ENCODE measurements at places on chromosomes 7 and 10.

GRCh38 chr7:13174991-13175390, 487.6 kb downstream of the ARL4A start:
- no peak for DNase-seq

GRCh38 chr10:94403380-94404213, 1.3 kb downstream of the TBC1D12 start:
- peak; percentile 50 for DNase-seq

DNA sequence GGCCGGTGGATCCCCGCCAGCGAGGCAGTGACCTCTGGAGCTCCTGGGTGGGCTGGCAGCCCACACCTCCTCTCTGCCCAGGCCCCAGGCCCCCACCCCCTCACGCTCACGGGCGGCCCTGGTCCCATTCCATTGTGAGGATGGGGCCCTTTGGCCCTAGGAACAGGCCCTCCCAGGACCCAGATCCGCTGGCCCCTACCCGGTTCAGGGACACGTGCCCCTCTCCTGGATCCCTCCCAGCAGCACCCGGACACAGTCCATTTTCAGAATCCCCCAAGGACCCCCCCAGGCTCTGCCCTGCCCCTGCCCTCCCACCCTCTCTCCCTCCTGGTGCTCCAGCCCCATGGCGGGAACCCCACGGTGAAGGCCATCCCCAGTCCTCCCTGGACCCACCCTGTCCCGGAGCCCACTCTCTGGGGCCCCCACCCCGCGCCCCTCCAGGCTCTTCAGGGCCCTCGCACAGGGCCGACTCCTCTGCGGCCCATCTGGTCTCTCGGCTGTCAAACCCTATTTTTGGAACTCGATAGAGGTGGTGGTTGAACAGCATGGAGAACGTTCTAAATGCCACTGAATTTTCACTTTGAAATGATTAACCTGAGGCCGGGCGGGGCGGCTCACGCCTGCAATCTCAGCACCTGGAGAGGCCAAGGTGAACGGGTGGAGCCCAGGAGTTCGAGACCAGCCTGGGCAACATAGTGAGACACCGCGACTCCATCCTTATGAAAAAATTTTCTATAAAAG, 8.1 kb downstream of the ADAP1 start:
- DNase-seq: no peak

DNA sequence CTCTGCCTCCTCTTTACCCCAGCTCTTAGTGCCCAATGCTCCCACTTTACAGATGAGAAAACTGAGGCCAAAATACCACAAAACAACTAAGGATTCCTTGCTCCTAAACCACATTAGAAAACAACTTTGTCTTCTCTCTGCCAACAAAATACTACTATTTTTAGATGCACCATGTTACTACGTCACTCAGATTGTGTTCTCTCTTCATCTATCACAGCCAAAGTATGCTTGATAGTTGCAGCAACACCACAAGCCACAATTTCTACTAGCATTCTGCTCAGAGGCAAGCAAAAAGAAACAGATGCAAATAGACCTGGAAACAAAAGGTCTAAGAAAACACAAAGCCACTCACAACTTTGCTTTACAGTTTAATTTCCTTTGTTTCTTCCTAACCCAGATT, 3.3 kb upstream of the PDE1C start:
- DNase-seq: no peak

- no peak for DNase-seq
Measured at GRCh38 chr10:11639849-11640764, 28.7 kb upstream of the USP6NL start.

- DNase-seq: peak; percentile 44
Measured at GRCh38 chr10:70890917-70891431, 2.6 kb upstream of the PCBD1 start.

DNA sequence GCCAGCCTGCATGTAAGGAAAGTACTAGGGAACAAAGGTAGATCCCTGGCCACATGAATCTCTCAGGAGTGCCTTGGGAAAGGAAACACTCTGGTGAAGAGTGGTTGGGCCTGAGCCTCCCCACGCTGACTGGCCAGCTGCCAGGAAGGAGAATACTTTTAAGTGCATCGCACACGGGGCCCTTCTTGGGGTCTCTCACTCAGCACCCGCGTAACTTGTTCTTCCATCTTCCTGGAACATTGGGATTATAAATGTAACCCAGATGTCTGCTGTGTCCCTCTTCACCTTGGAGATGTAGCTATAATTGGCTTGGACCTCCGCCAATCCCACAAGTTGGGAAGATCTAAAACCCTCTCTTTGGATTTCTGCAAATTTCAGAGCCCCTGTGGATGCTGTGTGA, 4.4 kb upstream of the GLI3 start:
- DNase-seq: no peak

GRCh38 chr10:132503581-132504421, 33.8 kb upstream of the INPP5A start:
- no peak for DNase-seq

DNA sequence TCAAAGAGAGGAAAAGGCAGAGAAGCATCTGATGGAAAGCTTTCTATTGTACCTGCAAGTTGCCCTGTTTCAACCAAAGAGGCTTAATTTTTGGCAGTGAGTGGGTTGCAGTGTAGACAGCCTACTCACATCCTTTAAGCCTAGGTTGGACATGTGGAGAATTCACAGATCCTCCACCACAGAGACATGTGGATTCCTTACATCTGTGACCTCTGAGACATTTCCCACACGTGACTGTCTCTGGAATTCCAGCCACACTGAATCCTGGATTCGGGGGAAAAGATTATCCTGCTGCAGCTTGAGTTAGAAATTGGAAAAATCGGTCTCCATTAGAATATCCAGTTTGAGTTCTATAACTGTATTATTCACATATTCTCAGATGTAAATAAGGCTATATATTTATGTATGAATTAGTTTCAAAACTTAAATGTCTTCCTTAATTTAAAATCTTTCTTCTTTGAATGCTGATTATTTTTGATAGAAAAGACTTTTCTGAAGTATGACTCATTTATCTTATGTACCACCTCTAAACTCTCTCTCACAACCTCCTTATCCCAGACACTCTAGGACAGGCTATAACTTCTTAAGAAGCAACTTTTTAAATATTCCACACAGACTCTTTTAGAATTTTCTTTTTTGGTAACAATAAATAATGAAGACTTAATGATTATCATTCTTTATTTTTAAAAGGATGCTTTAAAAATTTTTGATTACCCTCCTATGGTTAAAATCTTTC, 123.3 kb downstream of the TWIST1 start:
- DNase-seq: no peak

- no peak for DNase-seq
Measured at GRCh38 chr7:142913566-142913965, 20.0 kb downstream of the TRPV5 start.

DNA sequence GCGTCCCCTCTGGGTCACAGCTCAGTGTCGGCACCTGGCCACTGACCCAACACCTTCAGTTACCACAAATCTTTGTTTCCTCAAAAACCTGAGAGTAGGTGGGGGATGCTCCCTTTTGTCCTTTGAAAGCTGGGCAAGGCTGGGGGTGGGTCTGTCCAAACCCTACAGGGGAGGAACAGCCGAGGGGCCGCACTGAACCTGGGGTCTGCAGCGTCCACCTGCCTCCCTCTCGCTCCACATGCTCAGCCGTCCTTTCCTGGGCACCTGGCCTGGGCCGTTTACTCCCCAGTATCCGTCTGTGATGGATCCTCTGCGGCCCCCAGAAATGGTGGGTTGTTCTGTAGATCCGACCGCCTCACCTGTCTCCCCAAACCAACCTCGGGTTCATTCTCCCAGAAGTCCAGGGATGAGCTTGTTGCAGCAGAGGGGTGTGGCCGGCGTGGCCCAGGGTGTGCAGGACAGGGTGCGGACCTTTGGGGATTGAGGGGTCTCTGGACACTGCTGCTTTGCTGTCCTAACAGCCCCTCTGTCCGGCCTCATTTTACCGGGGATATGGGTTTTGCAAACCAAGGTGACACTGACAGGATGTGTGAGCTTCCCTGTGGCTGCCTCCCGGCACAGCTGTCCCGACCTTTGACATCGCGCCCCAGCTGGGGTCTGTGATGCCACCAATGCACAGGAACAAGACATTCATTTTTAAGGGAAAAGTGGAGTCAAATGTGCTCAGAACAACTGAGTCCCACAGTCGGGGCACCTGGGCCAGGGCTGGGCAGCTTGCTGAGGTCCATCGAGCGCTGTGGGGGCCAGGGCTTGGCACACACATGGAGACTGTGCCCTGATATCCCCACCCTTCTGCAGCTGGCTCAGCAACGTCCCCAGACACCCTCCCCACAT, 115.9 kb downstream of the VIPR2 start:
- DNase-seq: no peak

- DNase-seq: no peak
Measured at GRCh38 chr10:96666741-96667140, 53.6 kb downstream of the PIK3AP1 start.

GRCh38 chr10:11294831-11295450, 277.3 kb downstream of the CELF2 start:
- no peak for DNase-seq

- no peak for DNase-seq
Measured at GRCh38 chr7:119996634-119997033, 276.3 kb upstream of the KCND2 start.

GRCh38 chr10:131846240-131847101, 54.3 kb upstream of the PPP2R2D start:
- DNase-seq: no peak

GRCh38 chr7:133554330-133554729, 301.5 kb downstream of the EXOC4 start:
- DNase-seq: no peak

DNA sequence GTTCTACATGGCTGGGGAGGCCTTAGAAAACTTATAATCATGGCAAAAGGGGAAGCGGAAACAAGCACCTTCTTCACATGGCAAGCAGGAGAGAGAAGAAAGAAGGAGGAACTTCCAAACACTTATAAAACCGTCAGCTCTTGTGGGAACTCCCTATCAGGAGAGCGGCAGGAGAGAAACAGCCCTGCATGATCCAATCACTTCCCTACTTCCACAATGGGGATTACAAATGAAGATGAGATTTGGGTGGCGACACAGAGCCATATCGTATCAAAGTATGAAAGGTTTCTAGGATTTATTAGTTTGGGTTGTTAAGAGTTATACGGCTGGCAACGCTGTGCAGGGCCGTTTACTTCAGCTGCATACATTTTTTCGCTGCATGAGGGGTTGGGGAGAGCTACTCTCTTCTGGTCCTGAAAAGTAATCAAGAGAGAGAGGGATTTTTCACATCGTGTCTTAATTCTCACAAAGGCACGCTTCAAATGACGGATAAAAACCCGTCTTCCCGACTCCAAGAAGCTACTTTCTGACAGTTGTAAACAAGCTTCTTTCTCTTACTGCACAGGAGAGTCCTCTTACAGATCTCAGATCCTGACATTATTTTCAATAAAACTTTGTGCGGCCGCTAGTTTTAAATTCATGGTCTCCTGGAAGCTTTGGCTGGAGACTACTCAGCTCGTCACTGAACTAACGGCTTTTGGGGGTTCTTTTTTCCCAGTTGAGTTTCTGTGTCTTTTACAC, 751 bp upstream of the GTPBP10 start:
- DNase-seq: peak; percentile 70

GRCh38 chr7:101419831-101420230, 57.2 kb downstream of the COL26A1 start:
- no peak for DNase-seq

DNA sequence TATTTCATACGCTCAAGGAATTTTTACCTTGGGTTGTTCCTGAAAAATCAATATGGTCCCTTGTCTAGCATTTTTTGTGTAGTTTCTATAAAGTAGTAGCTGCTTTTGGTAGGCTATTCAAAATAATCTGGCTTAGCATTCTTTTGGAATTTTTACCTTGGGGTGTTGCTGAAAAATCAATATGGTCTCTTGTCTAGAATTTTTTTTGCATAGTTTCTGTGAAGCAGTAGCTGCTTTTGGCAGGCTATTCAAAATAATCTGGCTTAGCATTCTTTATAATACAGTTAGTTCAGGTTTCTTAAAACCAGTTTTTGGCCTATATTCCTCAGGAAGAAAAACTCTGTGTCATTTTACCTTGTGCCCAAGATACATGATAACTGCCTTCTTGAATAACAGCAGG, 301.9 kb downstream of the SUGCT start:
- no peak for DNase-seq

DNA sequence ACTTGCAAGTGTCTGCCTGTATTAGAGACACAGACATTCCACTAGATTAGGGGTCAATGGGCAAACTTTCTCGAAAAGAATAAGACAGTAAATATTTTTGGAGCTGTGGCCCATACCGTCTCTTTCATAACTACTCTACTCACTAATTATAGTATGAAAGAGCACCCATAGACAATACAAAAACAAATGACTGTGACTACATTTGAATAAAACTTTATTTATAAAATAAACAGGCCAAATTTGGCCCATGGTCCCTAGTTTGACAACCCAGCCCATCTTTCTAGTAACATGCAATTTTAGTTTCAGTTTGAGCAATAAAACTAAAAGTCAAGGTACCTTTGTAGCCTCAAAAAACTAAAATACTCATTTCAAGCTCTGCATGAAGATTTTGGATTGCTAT, 294.6 kb downstream of the PARD3 start:
- DNase-seq: no peak

DNA sequence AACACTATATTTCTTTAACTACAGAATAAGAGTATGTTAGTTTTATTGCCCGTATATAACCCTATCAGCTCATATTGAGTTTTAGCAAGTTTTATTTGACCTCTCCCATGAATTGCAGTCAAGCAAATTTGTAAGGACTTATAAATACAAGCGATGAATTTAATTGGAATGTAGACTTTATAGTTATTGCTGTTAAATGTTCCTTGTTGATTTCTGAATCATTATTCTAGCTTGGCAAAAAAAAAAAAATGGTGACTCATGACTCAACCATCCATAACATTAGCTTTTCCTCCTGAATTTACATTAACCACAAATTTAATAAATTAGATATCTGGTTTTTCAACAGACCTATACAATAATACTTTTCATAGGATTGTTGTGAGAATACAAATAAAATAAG, 334.0 kb upstream of the LRRTM3 start:
- no peak for DNase-seq

GRCh38 chr7:17472518-17472917, 174.1 kb downstream of the AHR start:
- DNase-seq: no peak

DNA sequence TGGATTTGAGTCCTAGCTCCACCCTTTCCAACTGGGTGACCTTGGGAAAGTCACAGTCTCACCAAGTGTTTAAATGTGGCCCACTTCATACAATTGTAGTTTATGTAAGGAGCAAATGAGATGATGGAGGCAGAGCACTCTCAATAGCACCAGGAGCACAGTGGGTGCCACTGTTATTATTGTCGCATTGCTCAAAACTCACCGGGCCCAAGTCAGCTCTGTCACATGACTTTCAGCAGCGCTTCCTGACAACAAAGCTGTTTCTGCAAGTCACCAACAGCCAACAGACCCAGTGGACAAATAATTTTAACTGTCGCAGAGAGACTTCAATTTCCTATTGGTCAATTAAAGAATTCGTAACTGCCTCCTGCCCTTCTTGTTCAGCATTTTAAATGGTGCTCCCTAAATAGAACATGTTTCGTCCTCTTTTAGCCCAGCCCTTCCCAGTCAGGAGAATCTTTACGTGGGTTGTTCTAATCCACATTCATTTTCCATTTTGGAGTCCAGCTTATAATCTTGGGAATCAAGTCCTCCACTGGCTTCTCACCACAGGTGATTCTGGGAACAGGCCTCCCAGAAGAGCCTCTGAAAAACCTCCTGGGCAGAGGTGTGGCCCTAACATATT, 415.6 kb upstream of the NPVF start:
- DNase-seq: no peak

- no peak for DNase-seq
Measured at GRCh38 chr10:96706331-96706853, 13.9 kb downstream of the PIK3AP1 start.
